ENCODE measurements at places on chromosomes 5 and 9. TPM values are rescaled to one million over a fixed set of nuclear protein-coding genes. Genes with fewer than 3 reads are reported as not detected.

DNA sequence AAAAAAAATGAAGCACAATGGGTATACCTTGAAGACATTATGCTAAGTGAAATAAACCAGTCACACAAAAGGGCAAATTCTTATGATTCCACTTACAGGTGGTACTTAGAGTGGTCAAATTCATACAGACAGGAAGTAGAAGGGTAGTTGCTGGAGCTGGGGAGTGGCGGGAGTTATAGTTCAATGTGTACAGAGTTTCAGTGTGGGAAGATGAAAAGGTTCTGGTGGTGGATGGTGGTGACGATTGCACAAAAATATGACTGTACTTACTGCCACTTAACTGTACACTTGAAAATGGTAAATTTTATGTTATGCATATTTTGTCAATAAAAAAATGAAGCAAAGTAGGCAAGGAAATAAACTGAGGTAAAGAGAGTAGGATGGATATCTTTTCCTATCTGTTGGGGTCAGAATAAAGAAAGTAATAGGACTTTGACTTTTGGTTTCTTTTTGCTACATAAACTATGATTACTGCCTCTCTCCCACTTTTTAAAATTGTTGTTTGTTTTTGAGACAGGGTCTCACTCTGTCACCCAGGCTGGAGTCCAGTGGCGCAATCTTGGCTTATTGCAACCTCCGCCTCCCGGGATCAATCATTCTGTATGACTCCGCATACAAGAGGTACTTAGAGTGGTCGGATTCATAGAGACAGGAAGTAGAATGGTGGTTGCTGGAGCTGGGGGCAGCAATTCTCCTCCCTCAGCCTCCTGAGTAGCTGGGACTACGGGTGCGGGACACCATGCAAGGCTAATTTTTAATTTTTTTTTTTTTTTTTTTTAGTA, 4.0 kb upstream of the PSAT1 start:
- no peak for DNase-seq

DNA sequence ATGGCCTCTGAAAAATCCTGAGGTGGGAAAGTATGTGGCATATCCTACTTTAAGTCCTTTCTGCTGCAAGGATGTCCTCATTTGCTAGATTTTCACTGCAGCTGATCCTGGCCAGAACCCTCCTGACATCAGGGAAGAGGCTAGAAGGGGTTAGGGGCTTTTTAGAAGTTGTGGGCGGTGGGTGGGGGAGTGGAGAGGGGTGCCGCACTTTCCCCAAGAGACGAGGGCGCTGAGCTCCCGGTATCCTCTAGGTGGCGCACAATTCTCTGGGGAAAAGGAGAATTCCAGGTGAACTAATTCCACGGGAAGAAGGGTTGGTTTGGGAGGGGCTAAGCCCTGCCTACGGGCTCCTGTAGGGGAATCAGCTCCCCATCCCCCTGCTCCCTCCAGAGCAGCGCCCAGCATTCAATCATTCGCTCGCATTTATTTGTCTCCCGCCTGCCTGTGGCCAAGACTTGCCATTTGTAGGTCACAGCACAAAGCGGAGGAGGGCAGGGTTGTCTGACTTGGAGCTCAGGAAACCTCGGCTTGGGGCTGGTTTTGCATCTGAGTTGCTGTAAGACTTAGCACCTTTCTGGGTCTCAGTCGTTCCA, 42.9 kb upstream of the HAND1 start:
- DNase-seq: peak; percentile 51

DNA sequence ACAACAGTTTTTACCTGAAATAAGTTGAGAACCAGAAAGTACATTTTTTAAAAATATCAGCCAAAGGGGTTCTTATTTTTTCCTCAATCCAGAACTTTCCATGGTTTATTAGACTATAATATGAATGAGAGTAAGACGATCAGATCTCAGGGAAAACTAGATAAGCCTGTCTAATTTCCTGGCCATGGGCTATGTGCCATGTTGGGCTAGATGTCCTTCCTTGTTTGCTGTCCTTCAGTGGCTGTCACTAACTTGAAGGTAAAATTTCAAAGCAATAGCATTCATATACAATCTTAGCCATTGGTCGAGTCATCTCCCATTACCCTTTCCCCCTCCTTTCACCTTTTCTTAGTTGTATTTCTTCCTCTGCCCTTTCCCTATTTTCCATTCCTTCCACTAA, 179.5 kb upstream of the PPP1R2B start:
- no peak for DNase-seq

GRCh38 chr9:14418941-14419937, 105.3 kb upstream of the NFIB start:
- no peak for DNase-seq

Gene SPATA31C1
- total RNA-seq: not detected
